ENCODE measurements at places on chromosomes 7 and 10.

GRCh38 chr10:88954458-88955083 lies 2.0 kb upstream of the ACTA2 start:
- DNase-seq: no peak

- DNase-seq: no peak
These were observed 434.4 kb upstream of the ZMIZ1 start for GRCh38 chr10:78634389-78634815.

DNA sequence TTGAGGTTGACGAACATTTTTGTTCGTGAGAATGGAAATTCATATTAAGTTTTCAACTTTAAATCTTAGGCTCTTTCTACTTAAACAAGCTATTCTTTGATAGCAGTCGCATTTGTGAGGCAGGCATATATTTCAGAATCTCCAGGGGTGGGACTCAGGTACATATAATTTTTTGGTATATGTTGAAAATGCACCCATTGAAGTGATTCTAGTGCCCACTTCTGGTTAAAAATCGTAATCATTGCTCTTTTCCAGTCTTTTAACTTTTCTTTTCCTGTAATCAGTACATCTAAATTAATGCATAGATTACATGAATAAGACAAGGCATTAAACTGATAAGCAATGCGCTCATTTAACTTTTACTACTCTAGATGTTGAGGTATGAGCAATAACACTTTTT lies 67.8 kb downstream of the ZNRF2 start:
- DNase-seq: no peak

GRCh38 chr7:156475666-156476065 lies 164.9 kb upstream of the RNF32 start:
- DNase-seq: no peak

- no peak for DNase-seq
These were observed 496.9 kb downstream of the CCSER2 start for GRCh38 chr10:84825330-84825729.

DNA sequence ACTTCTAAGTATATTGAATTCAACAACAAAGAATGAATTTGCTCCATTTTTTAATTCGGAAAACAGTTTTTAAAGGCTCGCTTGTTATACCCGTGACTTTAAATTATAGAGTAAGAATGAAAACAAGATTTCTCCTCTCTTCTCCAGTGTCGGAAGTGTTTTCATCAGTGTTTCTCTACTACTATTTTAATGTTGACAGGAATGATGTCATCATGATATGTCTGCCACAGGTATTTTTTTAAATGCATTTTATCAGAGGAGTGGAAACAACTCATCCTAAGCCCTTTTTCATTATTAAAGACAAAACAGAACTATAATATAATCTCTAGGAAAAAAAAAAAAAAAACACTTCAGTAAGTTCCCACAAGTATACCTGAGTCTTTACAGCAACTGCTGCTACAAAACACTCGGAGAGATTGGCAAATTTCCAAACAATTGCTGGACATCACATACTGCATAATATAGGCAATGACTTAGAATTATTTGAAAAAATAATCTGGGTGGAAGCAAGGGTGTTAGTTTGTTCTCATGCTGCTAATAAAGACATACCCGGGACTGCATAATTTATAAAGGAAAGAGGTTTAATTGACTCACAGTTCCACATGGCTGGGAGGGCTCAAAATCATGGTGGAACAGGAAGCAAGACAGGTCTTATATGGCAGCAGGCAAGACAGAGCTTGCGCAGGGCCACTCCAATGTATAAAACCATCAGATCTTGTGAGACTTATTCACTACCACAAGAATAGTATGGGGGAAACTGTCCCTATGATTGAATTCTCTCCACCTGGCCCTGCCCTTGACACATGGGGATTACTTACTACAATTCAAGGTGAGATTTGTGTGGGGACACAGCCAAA lies 4.8 kb upstream of the RNF32 start:
- DNase-seq: no peak

GRCh38 chr10:71143170-71143569 lies 69.2 kb upstream of the UNC5B start:
- no peak for DNase-seq

- DNase-seq: peak; percentile 10
These were observed 181.3 kb downstream of the TAX1BP1 start for GRCh38 chr7:27921081-27921836.

- no peak for DNase-seq
These were observed 68.4 kb upstream of the KMT2E start for GRCh38 chr7:104945599-104945956.

DNA sequence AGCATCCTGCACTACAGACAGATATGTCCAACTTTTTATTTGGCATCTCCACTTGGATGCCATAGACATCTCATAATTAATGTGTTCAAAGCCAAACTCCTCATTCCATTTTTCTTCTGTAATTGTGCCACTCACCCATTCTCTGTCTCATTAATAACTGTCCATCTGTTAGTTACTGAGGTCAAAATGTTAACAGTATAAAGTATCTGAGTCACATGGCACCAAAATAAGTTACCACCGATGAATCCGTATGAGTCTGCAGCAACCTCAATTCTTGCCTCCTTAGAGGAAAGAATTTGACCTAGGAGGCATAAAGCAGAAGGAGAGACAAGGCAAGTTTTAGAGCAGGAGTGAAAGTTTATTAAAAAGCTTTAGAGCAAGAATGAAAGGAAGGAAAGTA lies 16.5 kb upstream of the NT5C3A start:
- DNase-seq: no peak

DNA sequence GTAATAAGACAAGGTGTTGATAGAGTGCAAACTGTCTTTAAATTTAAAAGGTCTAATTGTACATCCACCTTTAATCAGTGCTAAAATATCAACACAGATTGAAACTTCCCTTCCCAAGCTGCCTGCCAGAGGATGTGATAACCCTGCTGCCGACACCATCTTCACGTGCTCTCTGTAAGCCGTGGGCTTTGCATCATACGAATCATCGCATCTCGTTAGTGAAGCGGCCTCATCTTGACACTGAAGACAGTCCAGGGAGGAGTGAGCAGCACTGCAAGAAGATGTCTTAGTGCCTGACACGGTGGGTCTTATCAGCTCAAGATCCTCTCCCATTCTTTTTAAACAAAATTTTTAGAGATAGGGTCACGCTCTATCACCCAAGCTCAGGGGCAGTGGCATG lies 518.8 kb downstream of the PTPRN2 start:
- DNase-seq: no peak

DNA sequence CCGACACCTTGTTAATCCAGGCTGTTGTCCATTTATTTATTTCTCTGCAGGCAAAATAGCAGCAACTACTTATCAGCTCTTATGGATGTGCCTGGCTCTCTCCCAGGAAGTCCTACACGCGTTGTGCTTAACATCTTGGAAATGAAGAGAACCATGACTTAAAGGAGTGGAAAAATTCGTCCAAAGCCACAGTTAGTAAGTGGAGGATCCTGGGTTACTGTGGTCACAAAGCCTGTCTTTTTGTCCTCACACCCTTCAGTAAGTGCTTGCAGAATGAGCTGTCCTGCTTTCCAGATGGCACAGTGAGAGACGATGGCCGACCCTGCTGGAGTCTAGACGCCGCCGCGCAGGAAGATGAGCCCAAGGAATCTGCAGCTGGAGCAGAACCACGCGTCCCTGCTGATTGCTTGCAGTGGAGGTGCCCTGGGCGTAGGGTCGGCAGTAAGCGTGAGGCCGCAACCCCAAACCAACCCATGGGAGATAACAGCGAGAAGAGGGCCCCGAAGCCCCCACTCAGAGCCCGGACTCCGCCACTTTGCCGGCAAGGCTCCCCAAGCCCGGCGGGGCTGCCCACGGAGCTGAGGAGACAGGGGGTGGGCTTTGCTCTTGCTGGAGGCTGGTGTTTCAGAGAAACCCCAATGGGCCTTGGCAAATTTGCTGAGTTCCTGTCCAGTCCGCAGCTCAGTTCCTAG lies 178.6 kb downstream of the CXCL12 start:
- no peak for DNase-seq

GRCh38 chr7:142636751-142637150 lies 112.5 kb upstream of the PRSS1 start:
- peak; percentile 40 for DNase-seq

GRCh38 chr7:132654150-132654549 lies 77.9 kb upstream of the PLXNA4 start:
- DNase-seq: peak; percentile 6

DNA sequence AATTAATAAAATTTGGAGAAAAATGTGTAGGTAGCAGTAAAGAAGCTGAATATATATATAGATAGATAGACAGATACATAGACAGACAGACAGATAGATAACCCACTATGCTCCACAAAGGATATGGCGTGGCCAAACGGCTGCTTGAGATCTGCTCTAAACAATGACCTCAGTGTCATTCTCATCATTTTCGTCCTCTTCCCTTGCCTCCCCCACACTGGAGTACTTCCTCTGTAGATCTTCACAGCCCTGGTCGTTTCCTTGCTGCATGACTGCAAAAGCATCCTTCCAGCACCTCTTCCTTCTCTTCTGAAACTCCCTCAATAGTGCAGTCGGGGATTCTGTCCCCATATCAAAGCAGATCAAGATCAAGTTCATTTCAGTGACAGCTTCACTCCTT lies 35.6 kb upstream of the ATP6V0A4 start:
- DNase-seq: no peak

GRCh38 chr7:101121991-101122932 lies 4.6 kb upstream of the SERPINE1 start:
- no peak for DNase-seq

DNA sequence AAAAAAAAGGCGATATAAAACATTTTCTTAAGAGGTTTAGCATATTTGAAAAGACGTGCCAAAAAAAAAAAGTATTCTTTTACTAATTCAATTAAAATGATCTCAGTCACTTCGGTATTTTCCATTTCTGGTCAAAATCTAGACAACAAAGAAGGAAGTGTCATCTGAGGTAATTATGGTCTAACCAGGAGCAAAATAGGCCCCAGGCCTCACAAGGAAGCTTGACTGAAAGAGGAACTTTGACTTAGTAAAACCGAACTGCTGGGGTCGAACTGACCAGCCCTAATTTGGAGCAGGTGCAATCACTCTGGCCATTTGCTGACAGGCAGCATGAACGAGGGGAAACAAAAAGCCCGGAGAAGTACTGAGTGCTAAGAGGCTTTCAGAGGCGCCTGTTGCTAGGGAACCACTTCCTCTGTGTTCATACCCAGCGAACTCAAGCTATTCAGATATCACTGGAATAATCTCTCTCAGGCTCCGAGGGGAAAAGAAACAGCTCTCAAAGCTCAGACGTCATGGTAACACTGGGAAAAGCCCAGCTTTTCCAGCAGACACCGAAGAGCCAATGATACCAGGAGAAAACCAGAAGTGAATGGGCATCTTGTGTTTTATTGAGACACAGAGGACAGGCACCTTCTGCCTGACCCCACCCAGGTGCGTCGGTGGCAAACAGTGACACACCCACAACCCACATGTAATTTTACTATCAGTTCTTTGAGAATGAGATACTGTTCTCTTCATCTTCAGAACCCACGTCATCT lies 126.5 kb downstream of the FAM107B start:
- DNase-seq: peak; percentile 76

DNA sequence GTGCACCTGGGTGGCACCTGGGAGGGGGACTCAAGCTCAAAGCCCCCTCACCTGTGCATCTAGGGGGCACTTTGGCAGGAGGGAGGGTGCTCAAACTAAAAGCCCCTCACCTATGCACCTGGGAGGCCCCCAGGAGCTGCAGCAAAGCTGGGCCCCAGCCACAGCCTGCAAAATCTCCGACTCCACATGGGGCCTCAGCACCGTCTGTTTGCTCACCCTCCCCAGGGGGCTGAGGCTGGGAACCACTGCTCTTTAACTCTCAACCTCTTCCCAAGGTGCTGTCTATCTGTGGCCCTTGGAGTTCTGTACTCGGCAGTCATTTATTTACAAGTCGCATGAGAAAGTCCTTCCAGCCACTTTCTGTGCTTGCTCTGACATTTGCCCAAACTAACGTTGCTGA lies 458.4 kb downstream of the DNAJB6 start:
- DNase-seq: no peak

- no peak for DNase-seq
These were observed 205.4 kb downstream of the DNAJC1 start for GRCh38 chr10:21797984-21798765.

GRCh38 chr7:130910949-130911944 lies 177.2 kb upstream of the KLF14 start:
- peak; percentile 27 for DNase-seq
